ENCODE measurements at places on chromosomes 1 and 21.

- DNase-seq = no peak
Measured at GRCh38 chr1:82919837-82920236, 1079.1 kb downstream of the TTLL7 start.

DNA sequence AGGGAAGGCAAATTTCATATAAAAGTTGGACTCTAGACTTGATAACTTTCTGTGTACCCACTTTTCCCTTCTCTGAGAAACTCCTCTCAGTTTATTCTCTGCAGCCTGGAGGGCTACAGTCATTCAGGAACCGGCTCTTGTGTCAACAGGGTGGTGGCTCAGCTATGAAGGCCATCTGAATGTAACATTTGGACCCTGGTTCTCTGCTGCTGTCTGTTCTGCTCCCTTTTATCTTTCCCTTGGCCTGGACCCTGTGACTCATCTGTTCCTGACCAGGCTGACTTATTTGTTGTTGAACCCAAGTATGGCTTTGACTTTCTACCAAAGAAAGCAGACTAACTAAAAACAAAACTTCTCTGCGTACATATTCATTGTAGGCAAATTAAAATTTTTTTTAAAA is 75.4 kb downstream of the CENPF start:
- no peak for DNase-seq

DNA sequence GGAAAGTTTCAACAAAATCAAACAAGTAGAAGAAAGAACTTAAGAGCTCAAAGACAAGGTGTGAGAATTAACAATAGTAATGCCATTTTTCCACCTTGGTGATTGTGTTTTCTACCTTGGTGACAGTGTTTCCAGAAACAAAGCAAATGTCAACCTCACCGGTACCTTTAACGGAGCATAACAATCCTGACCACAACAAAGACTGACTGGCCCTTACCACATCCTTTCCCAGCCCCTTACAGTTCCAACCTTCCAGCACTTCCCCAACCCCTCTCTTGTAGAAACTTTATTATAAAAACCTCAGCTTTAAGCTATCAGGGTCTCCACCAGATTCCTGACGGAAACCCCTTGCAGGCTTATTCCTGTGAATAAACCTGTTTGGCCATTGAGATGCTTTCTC is 16.7 kb downstream of the STYXL2 start:
- no peak for DNase-seq

DNA sequence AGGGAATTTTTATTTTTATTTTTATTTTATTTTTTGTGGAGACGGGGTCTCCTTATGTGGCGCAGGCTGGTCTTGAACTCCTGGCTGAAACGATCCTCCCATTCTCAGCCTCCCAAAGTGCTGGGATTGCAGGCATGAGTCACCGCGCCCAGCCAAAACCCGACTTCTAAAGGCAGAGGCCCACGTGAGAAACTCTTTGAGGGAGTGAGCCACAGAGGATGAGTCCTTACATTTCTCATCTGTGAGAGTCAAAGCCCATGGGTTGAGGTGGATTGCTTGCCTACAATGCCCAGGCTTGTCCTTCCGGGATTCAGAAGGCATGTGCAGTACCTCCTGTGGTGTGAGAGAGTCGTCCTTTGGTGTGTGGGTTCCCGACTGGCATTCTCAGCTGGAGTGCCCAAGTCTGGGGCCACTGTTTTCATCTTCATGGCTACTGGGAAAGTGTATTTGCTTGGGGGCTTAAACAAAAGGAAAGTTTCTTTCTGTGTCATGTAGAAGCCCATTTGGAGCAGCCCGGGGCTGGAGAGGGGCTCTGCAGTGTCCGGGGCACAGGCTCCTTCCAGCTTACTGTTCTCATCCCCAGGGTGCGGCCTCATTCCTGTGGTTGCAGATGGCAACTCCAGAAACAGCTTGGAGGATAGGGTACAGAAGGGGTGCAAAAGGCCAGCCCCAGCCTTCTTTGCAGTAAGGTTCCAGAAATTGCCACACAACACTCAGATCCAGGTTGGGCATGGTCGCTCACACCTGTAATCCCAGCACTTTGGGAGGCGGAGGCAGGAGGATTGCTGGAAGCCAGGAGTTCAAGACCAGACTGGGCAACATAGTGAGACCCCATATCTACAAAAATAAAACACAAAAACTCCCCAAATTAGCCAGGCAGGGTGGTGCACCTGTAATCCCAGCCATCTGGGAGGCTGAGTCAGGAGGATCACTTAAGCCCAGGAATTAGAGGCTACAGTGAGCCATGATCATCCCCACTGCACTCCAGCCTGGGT is 29.4 kb upstream of the CSF3R start:
- DNase-seq = no peak

GRCh38 chr1:215766521-215766920 is 199.4 kb downstream of the KCTD3 start:
- DNase-seq = no peak

DNA sequence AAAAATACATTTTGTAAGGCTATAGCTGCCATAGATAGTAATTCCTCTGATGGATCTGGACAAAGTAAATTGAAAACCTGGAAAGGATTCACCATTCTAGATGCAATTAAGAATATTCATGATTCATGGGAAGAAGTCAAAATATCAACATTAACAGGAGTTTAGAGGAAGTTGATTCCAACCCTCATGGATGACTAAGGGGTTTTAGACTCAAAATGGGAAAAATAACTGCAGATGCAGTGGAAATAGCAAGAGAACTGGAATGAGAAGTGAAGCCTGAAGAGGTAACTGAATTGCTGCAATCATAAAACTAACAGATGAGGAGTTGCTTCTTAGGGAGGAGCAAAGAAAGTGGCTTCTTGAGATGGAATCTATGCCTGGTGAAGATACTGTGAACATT is 230.8 kb downstream of the KCTD3 start:
- no peak for DNase-seq

- DNase-seq = no peak
Measured at GRCh38 chr1:84174051-84174556, 30.0 kb downstream of the PRKACB start.

GRCh38 chr1:243594455-243594854 is 255.6 kb downstream of the AKT3 start:
- no peak for DNase-seq

GRCh38 chr1:202964791-202965410 is 2.2 kb downstream of the CYB5R1 start:
- no peak for DNase-seq

DNA sequence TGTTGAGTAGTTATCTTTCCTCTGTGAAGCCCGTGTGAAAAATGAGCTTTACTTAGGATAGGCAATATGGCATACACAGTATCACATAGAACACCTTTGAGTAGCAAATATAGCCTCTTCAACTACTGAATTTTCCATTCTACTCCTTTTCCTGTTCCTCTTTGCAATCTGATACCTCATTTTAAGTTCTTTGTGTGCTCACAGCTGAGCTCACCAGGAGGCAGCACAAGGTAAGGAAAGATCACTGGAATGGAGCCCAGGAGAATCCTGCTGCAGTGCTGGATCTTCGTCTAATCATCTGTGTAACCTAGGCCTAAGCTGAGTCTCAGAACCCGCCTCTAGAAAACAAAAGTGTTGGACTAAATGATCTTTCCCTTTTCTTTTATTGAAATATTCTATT is 171.0 kb downstream of the LRRC40 start:
- DNase-seq = peak; percentile 72

GRCh38 chr1:157523774-157524493 is 28.4 kb downstream of the FCRL5 start:
- DNase-seq = no peak

DNA sequence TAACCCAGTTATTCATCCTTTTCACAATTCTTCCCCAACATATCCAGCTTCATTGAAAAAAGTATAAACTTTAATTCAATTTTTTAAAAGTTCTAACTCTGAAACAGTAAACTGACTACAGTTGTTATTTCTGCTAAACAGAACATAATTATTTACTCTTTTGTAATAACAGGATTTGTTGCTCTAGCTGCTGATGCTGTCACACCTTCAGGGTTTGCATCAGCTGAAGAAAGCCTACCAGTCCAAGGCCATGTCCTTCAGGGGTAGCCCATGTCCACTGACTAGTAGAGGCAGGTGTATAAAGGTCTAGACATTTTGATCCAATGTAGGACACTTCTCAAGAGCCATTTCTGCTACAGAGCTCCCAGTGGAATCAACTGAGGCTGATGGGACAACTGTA is 107.7 kb downstream of the CDC42BPA start:
- DNase-seq = no peak

- peak; percentile 59 for DNase-seq
Measured at GRCh38 chr1:203480525-203481084, 5.0 kb downstream of the PRELP start.

GRCh38 chr1:40806731-40807695 is 23.4 kb downstream of the KCNQ4 start:
- peak; percentile 59 for DNase-seq

DNA sequence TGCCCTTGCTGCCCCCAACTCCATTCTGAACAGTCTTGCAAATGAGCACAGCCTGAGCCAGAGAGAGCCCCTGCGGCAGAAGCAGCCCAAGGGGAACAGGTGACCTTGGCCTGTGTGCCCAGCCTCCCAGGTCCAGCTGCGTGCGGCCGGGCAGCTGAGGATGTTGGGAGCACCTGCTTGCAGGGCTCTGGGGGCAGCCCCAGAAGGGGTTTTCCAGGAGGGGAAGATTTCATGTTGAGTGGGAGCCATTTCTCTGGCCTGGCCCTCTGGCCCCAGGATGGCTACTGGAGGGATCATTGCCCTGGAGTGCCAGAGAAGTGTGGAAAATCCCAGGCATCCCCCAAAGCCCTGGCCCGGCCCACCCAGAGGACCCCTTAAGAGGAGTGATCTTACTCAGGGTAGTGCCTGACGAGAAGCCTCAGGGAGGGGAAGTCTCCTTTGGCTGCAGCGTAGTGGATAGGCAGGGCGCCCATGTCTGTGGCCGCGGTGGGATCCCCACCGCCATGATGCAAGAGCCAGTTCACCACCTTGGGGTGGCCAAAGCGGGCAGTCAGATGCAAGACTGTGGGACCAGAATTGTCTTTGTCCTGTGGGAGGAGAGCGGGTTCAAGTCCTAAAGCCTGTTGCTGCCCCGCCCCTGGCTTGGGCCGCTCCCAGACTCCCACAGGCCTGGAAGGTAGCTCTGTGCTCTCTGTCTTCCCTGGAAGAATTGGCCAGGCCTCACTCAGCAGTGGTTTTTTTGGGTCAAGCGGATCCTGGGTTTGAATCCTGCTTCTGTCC is 20.6 kb upstream of the RNU1-4 start:
- DNase-seq = peak; percentile 25

Data from H9 (cell line).